Central memory CD4-positive, alpha-beta T cell (primary cell): ENCODE measurements at places on chromosomes 7 and 10.

- DNase-seq, result no peak
Observed at GRCh38 chr7:138825049-138825721, 27.2 kb upstream of the ATP6V0A4 start.

DNA sequence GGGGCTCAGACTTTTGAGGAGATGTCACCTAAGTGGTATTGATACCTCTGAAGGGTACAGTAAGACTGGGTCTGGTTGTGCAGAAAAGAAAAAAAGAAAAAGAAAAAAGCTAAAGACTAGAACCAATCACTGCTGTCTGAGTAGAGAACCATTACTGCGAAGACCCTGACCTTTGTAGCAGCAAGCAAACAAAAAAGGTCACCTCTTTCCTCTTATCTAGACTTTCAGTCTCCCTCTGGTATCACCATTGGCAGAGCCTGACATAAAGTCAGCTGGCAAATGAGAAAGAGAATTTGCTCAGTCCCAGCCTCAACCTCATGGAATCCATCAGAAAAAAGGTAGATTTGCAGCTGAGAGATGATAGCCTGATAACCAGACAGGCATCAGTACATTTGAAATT is 2.6 kb upstream of the DNTT start:
- no peak for DNase-seq

DNA sequence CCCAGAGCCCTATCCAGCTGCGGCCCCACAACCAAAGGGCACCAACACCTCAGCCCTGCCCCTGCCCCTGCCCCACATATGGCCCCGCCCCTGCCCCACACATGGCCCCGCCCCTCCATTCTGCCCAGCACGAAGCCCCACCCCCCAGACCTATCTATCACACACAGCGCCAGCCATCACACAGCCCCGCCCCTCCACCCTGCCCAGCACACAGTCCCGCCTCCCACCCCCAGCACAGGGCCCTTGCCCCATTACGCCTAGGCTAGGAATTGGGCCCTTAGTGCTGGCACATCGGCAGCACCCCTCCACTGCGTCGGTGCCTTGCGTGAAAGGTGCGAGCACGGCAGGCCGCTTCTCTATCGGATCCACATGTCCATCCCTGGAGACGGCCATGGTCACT is 126.8 kb downstream of the MAD1L1 start:
- DNase-seq, result no peak

DNA sequence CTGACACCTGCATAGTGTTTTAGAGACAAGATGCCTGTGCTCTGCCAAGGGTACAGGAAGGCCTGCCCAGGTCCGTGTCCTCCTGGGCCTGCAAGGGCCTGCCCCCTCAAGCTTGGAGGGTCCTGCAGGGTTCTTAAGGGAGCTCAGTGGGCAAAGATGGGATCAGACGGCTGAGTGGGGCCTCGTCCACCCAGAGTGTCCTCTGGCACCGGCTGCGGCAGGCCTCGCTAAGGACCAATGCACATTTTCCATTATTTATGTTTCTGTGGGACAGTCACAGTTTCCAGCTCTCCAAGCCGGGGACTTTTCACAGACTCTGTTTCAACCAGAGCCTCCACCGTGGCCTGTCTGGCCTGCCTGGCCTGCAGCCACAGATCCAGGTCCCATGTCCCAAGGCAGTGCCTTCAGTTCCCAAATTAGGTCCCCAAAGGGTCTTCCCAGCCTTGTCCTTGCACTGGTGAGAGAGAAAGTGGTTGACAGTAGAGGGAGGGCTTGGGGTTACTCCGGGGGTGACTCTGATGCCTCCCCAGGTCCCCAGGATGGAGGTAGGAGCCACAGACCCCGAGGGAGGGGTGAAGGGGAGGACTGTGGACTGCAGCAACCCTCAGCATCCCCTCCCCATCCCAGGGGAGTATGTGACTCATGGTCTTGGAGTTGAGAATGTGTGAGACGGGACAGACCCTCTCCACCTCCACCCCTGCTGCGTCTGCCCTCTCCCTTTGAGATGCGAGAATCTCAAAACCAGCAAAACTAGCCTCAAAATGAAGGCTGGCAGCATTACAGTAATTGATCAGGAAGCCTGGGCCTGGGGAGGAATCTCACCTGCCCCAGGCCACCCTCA is 14.8 kb downstream of the MYL10 start:
- no peak for DNase-seq

DNA sequence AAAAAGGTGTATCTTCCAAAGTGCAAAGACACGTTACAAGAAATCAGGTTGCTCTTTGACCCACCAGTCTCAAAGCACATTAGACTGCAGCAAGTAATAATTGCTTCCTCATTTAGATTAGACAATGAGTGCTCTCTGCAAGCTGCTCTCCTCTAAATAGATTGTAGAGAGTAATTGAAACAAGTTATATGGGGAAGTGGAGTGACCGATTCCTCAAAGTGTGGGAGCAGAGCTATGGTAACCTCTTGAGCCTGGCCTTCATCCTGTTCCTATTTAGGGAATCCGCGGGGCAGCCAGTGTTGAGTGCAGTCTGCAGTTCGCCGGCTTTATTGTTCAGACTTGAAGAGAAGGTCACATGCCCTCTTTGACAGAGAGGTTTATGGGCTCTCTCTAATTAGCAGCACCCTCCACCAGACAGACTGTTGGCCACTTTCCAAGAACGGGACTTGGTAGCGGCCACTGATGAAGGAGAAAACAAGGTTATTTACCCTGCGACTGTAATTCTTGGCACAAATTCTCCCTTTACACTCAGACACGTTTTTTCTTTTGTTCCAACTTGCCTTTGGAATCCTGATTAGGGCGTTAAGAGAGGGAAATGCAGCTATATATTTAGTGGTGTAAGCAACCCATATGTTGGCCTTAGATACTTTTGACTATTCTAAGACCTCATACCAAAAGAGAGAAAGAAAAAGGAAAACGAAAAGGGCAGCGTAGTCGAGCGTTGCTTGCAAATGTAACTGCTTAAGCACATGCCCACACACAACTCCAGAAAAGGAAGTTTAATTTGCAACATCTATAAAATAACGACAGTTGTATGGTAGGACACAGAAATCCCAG is 107.5 kb downstream of the REEP3 start:
- peak; percentile 7 for DNase-seq

DNA sequence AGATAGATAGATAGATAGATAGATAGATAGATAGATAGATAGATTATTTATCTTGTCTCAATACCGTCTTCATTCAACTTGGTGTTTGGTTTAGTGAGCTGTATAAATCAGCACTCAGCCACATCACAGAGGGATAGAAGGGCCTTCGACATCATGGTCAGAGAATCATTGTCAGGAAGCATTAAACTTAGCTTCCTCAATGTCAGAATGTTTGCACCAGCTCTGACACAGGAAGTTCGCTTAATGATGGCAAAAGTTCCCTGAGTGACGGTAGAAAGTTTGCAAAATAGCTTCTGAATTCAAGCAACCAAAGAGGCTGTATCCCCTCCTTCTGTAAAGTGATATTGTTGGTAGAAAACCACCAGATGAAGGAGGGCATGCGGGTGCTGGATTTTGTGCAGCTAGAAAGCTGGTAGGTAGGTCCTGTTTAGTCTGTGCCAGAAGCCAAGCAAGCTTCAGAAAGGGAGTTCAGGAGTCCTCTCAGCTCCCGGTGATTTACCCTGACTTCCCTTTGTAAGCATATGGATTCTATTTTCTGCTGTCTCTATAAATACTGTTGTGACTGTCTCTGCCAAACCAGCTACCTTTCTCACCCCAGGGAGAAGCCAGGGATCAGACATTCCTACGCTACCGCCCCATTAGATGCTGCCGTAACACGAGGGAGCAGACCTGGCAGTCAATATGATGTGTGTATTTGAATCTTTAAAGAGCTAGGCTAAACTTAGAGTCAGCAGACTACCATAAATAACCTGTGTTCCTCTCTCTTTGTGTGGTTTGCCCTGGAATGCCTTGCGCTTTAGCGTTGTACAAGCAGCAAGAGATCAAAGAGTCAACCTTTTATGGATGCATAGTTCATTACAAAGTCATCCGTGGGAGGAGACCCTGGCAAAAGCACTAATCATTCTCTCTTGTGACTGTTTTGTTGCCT is 200.5 kb upstream of the KIAA1217 start:
- DNase-seq, result no peak

DNA sequence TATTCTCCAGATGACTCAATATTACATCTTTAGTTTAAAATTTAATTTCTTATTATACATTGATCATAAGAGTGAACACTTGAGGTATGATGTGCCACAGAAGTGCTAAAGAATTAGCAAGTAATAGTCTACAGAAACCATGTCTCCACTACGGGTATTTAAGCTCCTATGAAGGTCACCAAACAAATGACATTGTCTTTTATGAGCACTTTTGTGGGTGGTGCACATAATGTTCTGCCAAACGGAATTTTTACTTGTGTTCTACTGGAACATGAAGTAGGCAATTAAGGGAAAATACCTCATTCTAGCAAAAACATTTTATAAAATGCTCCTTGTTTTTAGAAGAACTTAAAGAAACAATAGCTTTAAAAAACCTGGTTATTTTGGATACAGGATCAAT is 27.4 kb upstream of the CUBN start:
- no peak for DNase-seq

GRCh38 chr10:42979181-42979580 is 97.7 kb upstream of the RET start:
- no peak for DNase-seq

DNA sequence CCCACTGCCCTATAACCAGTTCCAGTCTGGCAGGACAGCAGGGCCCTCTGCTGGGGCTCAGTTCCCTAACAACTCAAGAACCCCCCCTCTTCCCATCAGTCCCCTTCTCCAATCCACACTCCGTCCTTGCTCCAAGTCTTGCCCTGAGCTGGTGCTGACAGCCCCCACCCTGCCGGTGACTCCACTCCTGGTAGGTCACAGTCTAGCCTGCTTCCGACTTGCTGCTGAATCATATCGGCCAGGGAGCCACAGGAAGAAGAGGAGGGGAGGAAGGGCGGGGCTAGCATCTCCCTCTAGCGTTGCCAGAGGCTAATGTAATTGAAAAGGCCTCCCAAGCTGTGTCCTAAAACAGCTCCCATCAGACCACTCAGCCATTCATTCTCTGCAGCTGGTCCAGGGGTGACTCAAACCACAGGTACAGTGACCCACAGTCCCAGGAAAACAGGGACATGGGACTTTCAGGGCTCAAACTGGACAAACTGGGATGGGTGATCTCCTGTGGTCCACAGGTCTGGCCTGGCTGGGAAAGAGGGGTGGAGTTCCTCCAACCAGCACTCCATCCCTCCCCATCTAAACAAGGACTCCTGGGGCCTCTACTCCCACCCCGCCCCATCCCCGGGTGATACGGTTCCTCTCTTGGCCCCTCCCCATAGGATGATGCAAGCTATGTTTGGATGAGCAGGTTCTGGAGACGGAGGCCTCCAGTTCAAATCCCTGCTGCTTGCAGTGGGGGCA is 158.8 kb downstream of the SH3PXD2A start:
- peak; percentile 67 for DNase-seq

DNA sequence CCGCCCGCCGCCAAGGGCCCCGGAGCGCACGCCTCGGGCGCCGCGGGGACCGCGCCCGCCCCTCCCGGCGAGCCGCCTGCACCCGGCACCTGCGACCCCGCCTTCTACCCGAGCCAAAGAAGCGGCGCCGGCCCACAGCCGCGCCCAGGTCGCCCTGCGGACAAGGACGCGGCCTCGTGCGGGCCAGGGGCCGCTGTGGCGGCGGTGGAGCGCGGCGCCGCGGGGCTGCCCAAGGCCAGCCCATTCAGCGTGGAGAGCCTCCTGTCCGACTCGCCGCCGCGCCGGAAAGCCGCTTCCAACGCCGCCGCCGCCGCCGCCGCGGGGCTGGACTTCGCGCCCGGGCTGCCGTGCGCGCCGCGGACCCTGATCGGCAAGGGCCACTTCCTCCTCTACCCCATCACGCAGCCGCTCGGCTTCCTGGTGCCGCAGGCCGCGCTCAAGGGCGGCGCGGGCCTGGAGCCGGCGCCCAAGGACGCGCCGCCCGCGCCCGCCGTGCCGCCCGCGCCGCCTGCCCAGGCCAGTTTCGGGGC is 3.5 kb downstream of the UNCX start:
- DNase-seq, result no peak

DNA sequence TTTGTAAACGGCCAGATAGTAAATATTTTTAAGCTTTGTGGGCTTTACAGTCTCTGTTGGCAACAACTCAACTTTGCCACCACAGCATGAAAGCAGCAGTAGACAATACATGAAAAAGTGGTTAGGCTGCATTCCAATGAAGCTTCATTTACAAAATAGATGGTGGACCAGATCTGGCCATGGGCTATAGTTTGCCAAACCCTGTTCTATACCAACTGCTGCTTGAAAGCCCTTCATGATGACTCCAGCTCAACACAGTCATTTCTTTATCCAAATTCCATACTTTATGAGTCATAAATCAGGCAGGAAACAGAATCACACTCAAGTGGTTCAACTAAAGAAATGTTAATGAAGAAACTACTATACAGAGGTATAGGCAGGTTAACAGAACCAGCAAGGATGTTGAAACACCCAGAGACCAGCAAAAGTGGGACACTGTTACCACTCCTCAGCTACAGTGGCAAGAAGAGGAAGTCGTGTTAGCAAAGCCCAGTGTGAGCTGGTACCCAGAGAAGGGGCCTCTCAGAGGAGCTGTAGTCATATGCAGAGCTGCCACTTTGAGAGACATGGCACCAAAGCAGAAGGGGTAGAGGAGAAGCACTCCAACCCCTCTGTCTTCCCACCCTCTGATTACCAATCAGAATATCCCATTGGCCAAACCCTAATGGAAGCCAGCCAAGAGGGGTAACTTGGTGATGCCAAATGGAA is 72.5 kb downstream of the PRLHR start:
- no peak for DNase-seq

DNA sequence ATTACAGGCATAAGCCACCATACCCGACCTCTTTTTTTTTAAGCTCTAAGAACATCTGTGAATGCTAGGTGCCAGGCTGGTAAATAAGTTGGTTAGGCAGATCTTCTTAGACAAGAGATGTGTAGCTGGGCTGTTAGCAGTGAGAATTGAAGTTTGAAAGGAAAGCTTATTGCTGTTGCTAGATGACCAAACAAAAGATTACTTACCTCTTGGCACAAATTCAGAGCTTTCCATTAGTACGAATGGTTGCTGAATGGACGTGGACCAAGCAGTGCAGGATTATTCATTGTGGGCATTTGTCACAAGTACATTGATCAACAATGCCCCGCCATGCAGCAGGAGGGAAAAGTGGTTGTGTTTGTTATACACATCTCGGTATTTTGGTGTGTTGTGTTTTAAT is 131.2 kb downstream of the GFRA1 start:
- no peak for DNase-seq

DNA sequence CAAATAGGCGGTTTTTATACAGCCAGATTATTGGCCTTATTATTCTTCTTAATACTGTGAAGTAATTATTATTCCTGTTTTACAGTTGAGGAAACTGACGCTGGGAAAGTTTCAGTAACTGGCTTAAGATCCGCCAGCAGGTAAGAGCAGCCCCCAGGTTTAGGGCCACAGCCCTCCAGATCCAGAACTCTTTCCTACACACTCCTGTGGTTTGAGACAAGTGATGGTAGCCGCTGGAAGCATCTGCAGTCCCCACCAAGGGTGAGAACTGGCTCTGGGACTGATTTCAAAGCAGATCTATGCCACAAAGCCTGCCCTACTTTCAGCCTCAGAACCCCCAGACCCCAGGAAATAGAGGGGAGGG is 3.0 kb upstream of the UNC5B start:
- DNase-seq, result no peak

- no peak for DNase-seq
Observed at GRCh38 chr7:148041156-148041555, 549.4 kb upstream of the C7orf33 start.
